ENCODE measurements at places on chromosomes 4 and X.

DNA sequence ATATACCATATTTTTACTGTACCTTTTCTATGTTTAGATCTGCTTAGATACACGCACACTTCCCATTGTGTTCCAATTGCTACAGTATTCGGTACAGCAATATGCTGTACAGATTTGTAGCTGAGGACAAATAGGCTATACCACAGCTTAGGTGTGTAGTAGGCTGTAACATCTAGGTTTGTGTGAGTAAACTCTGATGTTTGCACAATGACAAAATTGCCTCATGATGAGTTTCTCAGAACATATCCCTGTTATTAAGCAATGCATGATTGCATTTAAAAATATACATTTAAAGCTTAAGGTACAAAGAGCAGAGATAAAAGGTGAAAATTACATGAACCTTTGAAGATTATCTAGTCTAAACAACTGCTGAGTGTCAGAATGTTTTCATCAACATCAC, 181.7 kb downstream of the ADGRA3 start:
- ATAC-seq, result no peak

GRCh38 chr4:142778430-142778829, 67.7 kb downstream of the INPP4B start:
- no peak for ATAC-seq

DNA sequence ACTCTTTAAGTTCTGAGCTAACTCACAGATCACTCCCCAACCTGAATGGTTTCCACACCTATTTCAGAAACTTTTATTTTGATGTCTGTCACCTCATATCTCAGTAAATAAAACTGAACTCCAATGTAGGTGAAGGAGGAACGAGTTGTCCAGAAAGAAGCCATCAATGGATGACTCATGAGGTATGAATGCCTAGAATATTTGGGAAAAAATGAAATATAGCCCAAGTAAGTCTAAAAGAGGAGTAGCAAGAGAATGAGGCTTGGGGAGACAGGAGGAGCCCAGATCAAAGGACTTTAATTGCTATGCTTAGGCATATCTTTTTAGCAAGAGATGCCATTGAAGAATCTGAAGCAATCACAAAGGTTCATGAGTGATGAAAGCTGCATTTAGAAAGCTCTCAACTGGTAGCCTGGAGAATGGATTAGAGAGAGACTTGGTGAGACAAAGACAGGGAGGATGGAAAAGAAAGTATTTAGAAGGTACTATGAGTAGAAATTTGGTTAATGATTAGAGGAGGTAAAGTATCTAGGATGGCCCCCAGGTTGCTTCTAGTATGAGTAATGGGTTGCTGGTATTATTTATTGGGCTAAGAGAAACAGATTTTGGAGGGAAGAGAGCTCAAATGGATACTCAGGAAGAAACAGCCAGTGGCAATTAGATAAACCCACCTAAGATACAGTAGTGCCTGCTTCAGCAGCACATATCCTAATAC, 39.4 kb downstream of the NOCT start:
- ATAC-seq, result no peak

DNA sequence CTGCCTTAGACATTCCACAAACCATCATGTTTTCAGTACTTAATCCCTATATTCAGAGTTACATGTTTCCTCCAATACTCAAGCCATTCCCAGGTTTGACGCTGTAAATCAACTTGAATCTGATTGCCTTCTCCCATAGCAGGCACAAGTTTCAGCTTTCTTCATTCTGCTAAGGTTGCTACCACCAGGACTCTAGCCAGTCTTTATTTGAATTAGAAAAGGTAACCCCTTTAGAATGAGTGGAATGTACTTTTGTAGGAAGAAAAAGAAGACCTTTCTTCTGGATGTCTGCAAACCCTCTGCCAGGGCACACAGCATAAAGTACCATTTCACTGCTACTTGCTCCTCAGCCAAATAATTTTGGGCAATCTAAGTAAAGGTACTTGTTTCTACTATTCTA, 10.7 kb upstream of the RBMXL3 start:
- ATAC-seq, result no peak

DNA sequence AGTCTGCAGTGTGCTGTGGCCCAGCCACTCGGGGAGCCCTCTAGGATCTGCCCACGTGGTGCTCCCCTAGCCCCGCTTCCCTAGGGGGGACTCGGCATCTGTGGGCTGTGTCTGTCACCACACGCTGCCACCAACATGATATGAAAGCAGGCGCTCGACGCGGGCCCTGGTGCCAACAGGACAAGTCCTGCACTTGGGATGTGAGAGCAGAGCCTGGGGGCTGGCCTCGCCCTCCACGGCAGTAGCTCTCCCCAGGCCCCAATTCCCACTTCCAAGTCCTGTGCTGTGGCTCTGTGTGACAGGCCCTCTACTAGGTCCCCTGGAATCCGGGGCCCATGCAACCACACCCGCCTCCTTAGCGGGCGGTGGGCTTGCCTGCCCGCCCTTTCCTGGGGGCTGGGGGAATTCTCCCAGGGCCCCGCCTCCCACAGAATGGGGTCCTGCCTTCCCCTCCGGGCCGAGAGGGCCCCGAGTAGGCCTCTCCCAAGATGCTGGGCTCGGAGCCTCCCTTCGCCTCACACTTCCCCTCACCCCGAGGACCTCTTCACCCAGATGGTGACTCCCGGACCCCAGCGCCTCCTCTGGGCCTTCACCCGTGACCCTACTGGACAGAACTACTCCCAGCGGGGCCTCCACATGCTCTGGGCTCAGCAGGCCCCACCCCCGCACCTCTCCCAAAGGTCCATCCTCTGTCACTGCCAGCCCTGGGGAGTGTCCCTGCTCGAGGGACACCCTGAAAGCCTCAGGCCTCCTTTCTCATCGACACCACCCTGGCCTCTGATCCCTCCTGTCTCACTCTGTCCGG, 11.2 kb downstream of the LRPAP1 start:
- ATAC-seq, result no peak

- no peak for ATAC-seq
Measured at GRCh38 chr4:137627739-137628460, 95.6 kb upstream of the PCDH18 start.

DNA sequence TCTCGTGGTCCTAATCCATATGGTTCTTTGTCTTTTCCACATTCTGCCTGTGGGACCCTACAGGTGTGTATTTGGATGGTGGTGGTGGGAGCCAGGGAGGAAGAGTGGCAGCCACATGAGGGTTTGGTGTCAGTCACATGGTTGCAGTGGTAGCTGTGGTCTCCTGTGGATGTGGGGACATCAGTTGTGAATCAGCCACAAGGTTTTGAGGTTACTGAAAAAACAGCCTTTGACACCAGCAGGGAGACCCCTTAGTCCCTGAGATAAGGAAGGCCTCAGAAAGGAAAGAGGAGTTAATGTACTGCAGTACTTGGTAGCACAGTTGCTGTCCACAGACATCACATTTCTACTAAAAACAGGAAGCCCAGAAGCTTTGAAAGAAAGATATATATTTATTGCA, 15.8 kb upstream of the GAGE10 start:
- ATAC-seq, result no peak

DNA sequence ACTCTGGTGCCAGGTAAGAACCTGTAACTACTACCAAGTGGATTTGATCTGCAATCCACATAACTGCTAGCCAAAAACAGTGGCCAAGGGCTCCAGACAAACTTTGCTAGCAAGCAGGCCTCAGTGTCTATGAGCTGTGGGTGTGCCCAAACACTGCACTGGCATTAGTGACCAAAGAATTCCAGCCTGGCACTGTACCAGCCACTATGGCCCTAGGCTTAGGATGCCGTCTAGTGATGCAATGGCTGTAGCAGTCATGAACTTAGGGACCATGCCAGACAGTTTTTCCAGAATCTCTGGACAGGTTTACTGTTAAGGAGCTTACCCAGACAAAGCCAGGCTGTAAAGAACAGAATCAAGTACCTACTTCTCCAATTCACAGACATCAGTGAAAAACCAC, 33.7 kb upstream of the PRR27 start:
- no peak for ATAC-seq

DNA sequence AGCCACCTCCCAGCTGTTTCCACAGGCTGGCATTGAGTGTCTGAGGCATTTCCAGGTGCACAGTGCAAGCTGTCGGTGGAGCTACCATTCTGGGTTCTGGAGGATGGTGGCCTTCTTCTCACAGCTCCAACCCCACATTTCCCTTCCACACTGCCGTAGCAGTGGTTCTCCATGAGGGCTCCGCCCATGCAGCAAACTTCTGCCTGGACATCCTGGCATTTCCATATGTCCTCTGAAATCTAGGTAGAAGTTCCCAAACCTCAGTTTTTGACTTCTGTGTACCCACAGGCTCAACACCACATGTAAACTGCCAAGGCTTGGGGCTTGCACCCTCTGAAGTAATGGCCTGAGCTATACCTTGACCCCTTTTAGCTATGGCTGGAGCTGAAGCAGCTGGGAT, 10.3 kb upstream of the FRMPD4 start:
- ATAC-seq, result no peak

DNA sequence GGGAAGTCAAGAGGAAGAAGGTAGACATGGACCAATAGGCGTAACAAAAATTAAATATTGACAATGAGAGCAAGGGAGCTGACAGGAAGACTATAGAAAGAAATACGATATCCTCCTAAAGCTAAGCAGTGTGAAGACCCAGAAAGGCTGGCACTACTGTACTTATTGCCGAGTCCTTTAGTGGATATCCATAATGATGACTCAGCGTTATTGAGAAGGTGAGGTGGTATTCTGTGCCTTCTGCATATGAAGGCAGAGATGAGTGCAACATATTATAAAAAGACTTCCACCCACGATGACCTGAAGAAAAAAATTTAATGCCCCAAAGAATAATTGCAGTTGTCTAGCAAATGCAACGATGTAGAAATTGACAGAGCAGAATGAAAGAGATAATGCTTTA, 13.0 kb upstream of the MCF2 start:
- ATAC-seq, result no peak

DNA sequence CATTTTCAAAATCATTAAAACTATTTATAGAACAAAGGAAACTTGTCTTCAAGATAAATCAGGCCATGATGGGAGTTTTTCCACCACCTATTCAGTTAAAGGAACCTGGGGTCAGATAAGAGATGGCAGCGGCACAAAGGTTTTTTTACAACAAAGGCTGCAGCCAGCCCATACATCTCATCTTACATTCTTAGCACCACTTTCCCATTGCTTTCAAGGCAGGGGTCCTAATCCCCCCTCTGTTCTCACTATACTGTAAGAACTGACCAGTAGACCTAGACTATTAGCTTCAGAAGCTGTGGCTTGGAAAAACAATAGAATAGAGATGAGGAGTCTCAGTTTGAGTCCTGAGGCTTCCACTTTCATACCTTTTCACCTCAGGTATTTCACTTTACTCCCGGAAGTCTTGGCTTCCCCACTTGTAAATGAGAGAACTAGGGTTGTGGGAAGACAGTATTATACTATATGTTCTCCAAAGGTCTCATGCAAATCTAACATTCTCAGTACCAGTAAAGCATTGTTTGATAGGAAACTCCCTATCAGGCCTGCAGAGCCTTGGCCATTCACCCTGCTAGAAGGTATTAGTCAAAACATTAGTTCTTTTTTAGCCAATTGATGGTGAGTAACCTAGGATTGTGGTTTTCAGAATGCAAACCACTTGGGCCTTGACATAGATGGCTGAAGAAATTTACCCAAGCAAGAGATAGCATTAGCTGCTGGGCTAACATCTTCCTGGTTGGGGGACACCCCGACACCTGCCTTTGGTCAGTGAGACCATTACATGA, 182.9 kb upstream of the PBDC1 start:
- peak; percentile 7 for ATAC-seq

GRCh38 chr4:15714646-15715435, 12.0 kb downstream of the BST1 start:
- no peak for ATAC-seq

DNA sequence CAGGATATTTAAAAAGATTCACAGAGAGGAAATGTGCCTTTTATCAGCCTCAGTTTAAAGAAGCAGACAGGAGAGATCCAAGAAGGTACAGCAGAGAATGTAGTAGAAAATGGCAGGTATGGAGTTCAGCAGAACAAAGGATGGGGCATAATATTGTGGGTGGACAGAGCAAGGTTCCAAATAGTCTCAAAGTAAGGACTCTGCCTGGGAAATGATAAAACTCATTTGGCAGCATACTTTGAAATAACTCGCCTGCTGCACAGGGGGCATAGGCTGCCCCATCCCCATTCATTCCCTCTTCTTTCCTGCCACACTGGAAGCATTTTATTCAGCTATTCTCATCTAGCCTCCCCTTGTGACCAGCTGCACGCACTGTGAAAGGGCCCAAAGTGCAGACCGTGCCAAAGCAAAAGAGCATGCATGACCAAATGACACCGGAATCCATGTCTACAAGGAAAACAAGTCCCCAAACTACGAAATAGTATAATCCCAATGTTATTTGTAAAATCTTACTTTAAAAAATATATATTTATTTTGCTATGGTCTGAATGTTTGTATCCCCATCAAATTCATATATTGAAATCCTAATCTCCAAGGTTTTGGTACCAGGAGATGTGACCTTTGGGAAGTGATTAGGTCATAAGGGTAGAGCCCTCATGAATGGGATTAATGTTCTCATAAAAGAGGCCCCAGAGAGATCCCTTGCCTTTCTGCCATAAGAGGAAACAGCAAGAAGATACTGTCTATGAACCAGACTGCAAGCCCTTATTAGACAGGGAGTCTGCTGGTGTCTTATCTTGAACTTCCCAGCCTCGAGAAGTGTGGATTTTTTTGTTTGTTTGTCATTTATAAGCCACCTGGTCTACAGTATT, 77.4 kb upstream of the PRSS48 start:
- no peak for ATAC-seq

DNA sequence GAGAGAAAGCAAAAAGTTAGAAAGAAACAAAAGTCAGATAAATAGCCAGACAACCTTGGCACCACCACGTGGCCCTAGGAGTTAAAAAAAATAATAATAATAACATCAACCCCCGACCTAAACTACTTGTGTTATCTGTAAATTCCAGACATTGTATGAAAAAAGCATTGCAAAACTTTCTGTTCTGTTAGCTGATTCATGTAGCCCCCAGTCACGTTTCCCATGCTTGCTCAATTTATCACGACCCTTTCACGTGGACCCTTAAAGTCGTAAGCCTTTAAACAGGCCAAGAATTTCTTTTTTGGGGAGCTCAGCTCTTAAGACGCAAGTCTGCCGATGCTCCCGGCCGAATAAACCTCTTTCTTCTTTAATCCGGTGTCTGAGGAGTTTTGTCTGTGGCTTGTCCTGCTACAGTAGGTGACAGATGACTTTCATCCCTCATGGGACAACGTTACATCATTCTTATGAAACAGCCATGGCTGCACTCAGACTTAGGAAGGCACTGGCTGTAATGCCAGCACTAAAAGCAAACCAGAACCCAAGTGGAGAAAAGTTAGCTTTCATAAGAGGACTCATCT, 520 bp downstream of the ACOX3 start:
- ATAC-seq, result peak; percentile 39

- no peak for ATAC-seq
Measured at GRCh38 chr4:69321153-69321729, 41.0 kb downstream of the UGT2B28 start.

GRCh38 chrX:101391831-101392230, 1.0 kb downstream of the RPL36A start:
- ATAC-seq, result no peak

- no peak for ATAC-seq
Measured at GRCh38 chrX:68708503-68709290, 61.2 kb downstream of the STARD8 start.

DNA sequence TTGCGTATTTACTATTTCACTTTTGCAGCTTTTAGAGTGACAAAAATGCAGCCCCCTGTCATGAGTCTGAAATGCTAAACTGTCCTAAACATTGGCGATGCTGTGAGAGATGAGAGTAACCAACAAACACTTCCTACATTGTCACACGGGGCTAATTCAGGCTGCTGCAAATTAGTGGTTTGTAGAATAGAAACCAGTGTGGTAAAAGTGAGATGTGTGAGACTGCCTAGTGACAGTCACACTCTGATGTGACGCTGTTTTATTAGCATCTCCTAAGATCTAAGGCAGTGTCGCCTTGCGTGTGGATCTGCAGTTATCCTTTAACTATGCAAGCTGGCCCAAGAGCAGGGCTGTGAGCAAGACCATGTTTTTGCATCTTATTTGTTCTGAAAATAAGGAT, 800.2 kb upstream of the TENM3 start:
- no peak for ATAC-seq
